Activated naive CD4-positive, alpha-beta T cell treated with Interleukin-2 at 50 U/mL for 16 hours (primary cell): ENCODE measurements at places on chromosomes 3 and 15.

- DNase-seq = no peak
Measured at GRCh38 chr3:130490241-130490640, 26.7 kb upstream of the COL6A6 start.

GRCh38 chr3:140055092-140055791, 120.3 kb downstream of the CLSTN2 start:
- DNase-seq = no peak

- no peak for DNase-seq
Measured at GRCh38 chr3:25564075-25564474, 100.6 kb downstream of the TOP2B start.

DNA sequence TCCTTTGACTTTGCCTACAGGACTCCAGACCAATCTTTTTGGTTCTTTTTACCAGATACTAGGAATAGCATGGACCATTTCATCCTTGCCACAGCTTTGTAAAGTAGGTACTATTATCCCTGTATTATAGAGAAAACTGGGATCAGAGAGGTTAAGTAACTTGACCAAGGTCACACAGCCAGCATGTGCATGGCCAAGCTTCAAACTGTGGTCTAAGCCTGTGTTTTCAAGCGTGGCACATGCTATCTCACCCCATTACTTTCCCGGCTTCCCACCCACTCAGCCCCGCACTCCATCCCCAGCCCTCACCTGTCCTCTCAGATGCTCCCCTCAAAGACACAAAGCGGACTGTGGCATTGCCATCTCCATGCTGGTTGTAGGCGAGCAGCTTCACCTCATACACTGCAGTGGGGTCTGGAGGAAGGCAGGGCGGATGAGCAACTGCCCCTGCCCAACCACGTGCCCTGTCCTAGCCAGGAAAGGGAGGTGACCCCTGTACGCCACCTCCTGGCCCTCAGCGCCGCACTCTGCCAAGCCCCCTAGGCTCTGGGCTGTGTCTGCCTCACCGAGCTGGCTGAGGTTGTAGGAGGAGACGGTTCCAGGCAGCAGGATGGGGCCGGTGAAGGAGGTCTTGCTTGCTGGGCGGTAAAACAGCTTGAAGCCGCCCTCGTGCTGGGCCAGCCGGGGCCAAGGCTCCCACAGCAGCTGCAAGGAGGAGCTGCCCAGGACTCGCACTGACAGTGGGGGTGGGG, 25.7 kb downstream of the RNU5B-1 start:
- no peak for DNase-seq

- DNase-seq = no peak
Measured at GRCh38 chr3:50430950-50431435, 71.7 kb upstream of the TMEM115 start.

GRCh38 chr15:89576417-89576773, 1.1 kb downstream of the TICRR start:
- DNase-seq = no peak

DNA sequence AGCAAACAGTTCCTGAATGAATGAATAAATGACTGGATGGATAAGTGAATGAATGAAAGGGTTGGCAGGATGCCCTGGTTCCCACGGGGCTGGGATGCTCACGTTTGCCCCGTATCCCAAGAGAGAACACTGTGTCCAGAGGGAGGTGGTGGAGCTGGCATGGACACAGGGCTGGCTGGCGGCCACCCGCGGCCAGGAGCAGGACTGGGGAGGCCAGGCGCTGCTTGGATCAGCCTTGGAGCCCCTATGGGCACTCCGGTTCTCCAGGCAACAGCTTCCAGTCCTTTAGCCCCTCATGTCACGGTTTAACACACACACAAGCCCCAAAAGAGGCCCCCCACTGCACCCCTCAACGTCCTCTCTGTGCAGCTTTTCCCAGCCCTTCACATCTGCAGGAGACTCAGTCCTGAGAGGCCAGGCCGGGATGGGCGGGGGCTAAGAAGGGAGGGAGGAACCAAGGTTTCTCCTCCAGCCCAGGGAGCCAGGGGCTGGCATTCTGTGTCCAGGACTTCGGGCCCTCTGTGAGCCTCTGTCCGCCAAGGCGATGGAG, 86.0 kb upstream of the ALDH1L1 start:
- DNase-seq = no peak

DNA sequence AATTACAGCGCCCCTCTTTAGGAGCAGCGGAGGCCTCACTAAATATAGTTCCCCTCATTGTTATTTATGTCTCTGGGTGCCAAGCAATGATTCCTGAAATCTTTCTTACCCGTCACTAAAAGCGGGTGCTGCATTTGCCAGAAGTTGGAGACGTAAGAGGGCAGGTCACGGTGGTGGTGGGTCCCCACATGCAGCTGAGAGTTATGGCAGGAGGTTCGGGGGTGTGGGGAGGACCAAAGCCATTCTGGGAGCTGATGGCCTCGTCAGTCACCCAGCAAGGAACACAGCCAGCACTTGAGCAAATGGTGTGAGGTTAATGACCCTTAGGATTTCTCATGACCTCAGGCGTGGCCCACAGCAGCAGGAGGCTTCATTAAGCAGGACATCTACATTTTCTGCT, 129.2 kb downstream of the RAB11A start:
- DNase-seq = no peak

GRCh38 chr15:36883713-36884517, 216.4 kb downstream of the MEIS2 start:
- peak; percentile 47 for DNase-seq

GRCh38 chr3:130849091-130849552, 44.8 kb upstream of the ATP2C1 start:
- DNase-seq = no peak

DNA sequence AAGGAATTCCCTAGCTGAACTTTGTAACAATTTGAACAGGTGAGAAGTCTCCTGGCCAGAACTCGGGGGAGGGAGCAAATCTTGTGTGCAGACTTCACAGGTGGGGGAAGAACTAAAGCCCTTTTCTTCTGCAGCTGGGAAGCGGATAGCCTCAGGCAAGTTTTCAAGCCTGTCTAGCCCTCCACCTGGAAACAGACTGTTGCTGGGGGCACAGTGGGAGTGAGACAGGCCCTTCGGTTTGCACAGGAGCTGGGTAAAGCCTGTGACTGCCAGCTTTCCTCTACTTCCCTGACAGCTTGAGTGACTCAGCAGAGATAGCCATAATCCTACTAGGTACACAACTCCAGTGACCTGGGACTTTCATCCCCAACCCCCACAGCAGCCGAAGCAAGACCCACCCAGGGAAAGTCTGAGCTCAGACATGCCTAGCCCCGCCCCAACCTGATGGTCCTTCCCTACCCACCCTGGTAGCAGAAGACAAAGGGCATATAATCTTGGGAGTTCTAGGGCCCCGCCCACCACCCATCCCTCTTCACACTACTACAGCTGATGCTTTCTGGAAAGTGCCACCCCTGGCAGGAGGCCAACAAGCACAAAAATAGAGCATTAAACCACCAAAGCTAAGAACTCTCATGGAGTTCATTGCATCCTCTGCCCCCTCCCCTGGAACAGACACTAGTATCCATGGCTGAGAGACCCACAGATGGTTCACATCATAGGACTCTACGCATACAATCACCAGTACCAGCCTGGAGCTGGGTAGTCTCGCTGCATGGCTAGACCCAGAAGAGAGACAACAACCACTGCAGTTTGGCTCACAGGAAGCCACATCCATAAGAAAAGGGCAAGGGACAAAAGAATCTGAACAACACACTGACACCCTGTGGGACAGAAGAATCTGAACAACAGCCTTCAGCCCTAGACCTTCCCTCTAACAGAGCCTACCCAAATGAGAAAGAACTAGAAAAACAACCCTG, 479.0 kb downstream of the RAP2B start:
- no peak for DNase-seq

DNA sequence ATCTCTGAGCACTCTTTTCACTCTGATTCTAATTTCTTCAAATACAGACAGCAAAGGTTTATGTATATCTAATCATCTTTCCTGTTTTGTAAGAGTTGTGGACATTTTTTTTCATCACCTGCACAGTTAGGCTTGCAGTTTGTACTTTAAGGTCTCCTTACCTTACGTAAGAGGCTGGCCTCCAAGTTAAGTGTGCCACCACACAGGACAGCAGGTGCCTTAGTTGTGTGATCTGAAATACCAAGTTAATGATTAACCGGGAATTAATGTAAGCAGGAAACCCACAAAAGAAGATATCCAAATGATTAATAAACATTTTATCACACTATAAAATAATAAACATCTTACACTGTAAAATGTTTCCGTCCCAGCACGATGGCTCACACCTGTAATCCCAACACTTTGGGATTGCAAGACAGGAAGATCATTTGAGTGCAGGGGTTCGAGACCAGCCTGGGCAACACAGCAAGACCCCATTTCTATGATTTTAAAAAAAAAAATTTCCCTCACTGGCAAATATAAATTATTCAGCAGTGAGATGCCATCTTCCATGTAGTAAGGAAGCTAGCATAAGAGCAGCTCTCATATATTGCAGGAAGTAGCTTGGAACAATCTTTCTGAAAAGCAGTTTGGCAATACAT, 87.7 kb upstream of the LIMD1 start:
- no peak for DNase-seq

DNA sequence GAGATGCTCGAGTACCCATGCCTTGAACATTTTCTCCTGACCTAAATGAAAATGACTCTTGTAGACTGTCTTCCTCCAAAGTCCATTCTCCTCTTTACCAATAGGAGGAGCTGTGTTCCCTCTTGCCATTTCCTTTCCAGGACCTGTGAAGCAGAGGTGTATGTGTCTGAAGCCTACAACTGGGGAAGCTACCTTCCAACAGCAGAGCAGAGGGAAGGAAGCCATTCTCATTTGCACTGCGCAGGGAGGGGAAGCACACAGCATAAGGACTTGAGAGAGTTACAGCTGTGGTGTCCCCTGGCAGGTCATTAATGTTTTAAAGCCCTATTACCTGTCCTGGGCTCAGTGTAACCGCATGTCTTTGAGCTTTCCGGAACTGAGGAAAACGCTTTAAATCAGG, 38.7 kb downstream of the HSPBAP1 start:
- no peak for DNase-seq

DNA sequence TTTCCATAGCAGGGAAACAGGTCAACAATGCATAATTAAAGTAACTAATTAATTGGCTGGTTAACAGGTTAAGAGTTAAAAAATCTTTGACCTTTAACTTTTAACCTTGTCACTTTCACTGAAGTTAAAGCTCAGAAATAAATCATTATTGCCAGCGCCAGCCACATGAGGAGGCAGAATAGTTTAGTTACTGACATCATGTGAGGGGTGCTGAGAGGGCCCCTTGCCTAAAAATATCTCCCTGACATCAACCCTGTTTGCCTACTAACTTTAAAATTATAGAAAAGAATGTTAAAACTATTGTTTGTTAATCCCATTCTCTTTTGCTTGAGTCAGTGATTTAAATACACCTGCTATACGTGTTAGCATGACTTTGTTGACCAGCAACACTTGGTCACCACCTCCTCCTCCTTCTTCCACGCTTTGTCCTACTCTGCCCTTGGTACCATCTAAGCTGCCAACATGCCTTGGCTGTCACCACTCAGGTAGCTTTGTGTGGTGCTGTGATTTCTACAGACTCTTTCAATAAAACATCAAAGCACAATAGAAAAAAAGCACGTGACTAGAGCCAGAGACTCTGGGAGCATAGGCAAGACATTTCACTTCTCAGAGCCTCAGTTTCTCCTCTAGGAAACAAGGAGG, 2.7 kb downstream of the FBXO40 start:
- no peak for DNase-seq

- peak; percentile 68 for DNase-seq
Measured at GRCh38 chr15:90086868-90087268, 15.4 kb downstream of the IDH2 start.

GRCh38 chr3:45635475-45636256, 41.1 kb downstream of the LIMD1 start:
- DNase-seq = no peak

DNA sequence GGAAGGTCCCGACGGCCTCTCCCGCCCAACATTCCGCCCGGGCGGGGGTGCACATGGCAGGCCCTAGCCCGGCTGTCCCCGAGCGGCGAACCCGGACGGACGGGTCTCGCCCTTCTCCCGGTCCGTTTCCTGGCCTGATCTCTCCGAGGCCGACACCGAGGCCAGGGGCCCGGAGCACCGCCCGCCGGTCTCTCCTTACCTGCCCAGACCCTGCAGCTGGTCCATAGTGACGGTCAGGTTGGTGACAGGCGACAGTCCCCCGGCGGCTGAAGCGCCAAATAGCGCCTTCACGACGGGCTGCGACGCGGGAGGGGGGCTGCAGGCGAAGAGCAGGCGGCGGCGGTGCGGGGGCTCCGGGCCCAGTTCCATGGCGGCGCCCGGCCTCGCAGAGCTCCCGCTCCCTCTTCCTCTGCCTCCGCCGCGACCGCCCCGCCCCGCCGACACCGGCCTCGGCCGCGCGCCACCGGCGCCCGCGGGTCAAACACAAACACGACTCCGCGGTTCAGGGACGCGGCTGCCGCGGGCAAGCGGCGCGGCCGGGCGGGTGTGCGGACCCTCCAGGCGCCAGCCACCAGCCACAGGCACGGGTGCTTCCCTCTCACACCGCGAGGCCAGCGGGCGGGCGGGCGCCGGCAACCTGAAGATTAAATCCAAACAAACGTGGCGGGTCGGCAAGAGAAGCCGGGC, 495 bp downstream of the CDC25A start:
- DNase-seq = peak; percentile 42

- DNase-seq = no peak
Measured at GRCh38 chr15:52728899-52729298, 49.7 kb upstream of the ATOSA start.

- DNase-seq = no peak
Measured at GRCh38 chr3:130800829-130801228, 54.2 kb upstream of the PIK3R4 start.

GRCh38 chr3:55296791-55297190, 190.3 kb downstream of the WNT5A start:
- no peak for DNase-seq

DNA sequence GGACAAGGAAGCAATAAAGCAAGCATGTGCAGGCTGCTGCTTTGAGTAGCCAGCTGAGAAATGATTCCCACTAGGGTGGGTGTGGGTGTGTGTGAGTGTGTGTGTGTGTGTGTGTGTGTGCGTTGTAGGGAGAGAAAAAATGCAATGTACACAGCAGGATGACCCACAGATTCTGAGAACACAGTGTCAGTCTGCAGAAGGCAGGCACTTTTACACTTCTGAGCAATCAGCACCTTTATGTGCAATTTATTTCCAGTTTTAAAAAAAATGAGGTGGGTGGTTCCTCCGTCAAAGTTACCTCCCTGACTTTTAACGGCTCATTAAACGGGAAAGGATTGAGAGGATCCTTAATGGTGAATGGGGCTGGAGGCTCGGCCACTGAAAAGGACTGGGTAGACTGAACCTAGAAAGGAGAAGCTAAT, 38.5 kb upstream of the LIPC start:
- no peak for DNase-seq

DNA sequence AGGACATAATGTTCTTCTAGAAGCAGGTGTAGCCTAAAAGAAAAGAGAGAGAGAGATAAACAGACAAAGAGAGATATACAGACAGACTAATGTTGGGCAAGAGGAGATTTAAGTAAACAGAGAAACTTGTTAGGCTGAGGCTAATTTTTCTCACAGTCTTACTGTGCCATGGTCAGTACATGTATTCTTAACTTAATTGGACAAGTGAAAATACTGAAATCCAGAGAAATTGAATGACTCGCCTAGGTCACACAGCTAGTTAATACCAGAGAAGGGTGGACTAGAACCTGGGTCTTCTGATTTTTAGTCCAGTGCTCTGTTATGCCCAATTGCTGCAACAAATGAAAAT, 6.7 kb upstream of the ZNF609 start:
- no peak for DNase-seq

GRCh38 chr3:52798978-52799476, 4.4 kb downstream of the ITIH3 start:
- DNase-seq = no peak

- DNase-seq = no peak
Measured at GRCh38 chr3:27714692-27715453, 7.2 kb downstream of the EOMES start.

- no peak for DNase-seq
Measured at GRCh38 chr3:151145713-151146070, 57.3 kb downstream of the GPR171 start.

GRCh38 chr3:196602673-196603072, 34.2 kb downstream of the FBXO45 start:
- DNase-seq = no peak
